GM13976 (cell line): ENCODE measurements at places on chromosomes 2 and 18.

- peak; percentile 74 for DNase-seq
Measured at GRCh38 chr2:172098650-172099471, 3.8 kb downstream of the DLX2 start.

DNA sequence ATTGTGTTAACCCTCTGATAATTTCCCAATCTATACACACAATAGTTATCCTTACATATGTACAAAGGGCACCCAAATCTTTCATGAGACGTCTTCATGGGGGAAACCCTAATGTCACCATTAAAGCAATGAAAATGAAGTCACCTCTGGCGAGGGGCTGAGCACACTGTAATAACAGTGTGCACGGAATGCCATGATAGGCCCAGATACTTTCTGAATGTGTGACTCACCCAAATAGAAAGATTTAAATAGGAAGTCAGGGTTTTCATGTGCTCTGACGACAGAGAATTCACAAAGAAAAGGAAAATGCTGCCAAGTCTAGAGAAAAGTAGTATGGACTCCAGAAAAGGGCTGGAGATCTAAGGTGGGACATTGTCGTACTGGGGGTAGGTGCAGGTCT lies 128.3 kb downstream of the SATB2 start:
- DNase-seq, result no peak

DNA sequence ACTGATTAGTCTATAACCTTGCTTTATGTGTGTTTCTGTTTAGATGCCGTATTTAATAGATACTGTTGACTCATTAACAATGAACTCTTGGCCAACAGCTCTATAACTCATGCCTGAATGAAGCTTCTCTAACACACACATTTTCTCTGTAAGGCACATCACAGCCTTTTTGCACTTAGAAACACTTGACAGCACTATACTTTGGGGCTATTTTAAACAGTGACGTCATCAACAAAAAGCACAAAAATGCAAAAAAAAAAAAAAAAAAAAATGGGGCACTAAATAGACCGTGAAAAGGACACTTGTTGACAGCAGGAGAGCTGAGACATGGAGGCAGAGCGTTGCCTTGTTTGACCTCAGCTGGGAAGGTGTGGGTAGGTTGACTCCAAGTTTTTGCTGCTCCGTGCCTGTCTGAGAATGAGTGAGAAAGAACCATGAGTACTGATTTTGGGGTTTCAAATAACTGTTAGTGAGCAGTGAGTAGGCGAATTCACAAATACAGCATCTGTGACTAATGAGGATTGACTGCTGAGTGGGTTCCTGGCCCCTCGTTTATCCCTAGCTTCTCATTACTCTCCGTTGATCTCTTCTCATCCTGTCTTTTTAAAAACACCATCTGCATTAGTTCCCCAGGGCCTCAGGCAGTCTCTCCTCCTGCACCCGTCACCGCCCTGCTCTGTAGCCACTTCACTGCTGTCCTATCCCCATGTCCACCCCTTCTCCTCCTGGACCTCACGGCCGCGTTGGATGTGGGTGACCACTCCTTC lies 24.4 kb downstream of the SPP2 start:
- no peak for DNase-seq

DNA sequence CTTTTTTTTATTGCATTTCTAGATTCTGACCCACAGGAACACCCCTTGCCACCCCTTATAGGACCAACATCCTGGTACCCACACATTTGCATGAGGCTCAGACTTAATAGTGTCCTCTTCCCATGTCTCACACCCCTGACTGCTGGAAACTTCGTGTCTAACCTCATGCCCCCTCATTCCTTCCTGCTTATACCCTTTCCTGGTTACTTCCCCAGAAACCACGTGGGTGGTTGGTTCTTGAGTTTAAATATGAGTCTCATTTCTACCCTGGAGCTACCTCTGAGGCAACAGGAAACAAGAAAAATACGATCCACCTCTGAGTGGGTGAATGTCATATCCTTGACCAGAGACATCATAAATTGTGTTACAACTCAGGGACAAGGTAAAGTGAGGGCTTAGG lies 1.6 kb downstream of the TNP1 start:
- DNase-seq, result no peak

- peak; percentile 80 for DNase-seq
Measured at GRCh38 chr18:13611142-13611600, 115.2 kb downstream of the FAM210A start.

- peak; percentile 70 for DNase-seq
Measured at GRCh38 chr18:63098018-63098981, 221.3 kb downstream of the BCL2 start.

- no peak for DNase-seq
Measured at GRCh38 chr2:134762508-134762907, 43.7 kb upstream of the TMEM163 start.

DNA sequence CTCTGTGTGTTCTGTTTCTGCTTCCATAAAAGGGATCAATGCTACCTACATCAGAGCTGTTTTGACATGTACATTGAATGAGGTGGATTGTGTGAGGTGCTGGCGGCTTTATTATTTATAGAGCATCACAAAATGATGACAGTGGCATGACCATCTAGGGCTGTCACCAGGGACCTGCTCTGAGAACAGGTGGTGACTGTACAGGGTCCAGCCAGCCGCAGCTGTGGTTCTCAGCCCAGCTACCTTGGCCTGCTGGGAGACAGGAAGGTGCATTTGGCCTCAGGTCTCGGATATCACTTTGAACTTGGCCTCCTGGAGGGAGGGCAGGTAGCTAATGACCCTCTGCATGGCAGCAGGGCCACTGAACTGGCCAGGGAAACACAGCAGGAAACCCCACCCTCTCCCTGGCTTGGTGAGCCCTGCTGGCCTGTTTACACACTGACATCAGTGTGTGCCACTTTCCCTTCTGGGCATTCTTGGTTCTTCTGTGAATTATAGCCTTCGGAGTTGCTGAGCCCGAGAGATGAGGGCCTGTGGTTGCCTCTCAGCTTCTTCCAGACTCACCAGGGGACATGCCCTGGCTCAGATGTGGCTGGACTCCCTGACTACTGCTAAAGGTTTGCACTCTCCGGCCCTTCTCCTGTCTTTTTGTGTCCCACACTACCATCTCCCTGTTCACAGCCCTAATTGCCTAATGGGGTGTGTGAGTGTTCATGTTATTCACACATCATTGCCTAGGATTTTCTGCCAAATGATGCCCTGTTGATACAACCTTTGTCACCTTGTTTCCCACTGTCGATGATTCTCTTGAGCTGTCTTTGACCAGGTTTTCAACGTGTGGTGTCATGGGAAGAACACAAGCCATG lies 109.2 kb upstream of the RAB12 start:
- DNase-seq, result no peak

GRCh38 chr2:40346535-40347354 lies 105.1 kb downstream of the SLC8A1 start:
- DNase-seq, result no peak
